ENCODE measurements at places on chromosomes 4 and X. TPM values are rescaled to one million over a fixed set of nuclear protein-coding genes. Genes with fewer than 3 reads are reported as not detected.

DNA sequence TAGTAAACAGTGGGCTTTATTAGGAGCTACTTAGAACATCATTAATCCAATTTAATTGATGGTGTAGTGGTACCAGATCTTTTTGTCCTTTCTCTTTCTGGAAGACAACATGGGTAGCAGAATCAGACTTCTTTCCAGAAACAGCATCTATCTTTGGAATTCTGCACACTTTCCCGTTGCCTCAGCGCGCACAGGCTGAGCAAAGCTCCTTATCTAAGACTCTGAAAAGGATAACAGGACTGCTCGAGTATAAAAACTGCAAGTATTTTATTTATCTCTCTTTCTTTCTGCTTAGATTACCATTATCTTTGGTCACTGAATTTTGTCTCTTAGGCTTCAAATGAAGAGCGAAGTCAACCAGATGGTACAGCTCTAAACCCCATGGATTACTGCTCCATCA lies 191.7 kb downstream of the DHX15 start:
- DNase-seq, result no peak

DNA sequence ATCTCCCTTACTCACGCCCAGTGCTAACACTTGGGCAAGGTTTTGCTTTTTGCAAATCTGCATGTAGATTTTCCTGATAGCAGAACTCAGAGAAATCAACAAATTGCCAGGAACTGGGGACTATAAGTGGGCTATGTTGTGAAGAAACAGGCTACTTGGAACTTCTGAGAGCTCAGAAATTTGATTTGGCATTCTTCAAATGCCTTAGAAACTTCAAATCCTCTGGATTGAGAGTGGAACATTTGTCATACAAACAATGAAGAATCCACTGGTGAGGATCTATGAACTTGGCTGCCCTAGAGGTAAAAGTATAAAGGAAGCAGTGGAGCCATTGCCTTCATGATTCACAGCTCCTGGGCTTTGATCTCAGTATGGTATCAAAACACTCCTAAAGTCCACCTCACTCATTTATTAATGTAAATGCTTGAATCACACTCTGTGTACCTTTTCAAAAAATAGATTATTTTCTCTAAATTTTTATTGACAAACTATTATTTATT lies 126.0 kb downstream of the GLRA3 start:
- no peak for DNase-seq

The HTRA3 gene
- 7.9 TPM for polyA plus RNA-seq

The NEXMIF gene
- polyA plus RNA-seq, result 3.3 TPM

The NLGN4X gene
- 13.7 TPM for polyA plus RNA-seq

The DCAF12L2 gene
- polyA plus RNA-seq, result 2.2 TPM

GRCh38 chrX:38236901-38237615 lies 16.4 kb upstream of the SRPX start:
- DNase-seq, result no peak

The HSFX2 gene
- 0.54 TPM for polyA plus RNA-seq

- peak; percentile 64 for DNase-seq
Measured at GRCh38 chr4:10461091-10461849, 4.0 kb upstream of the ZNF518B start.

DNA sequence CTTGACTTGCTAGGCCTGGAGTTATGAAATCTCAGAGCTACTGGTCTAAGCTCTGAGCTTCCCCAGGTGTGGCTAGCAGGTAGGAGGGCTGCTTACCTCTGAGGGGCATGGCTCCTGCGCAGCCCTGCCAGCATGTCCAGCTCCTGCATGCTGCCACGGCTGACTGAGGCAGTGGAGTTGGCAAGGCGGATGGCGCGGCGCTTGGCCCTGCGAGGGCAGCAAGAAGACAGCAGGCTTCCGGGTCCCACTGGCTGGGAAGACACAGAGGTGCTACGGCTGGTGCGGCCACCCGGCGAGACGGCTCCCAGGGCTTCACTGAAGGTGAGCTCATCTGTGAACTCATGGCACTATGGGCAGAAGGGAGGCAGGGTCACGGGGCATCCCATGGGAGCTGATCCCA lies 5.7 kb downstream of the KCND1 start:
- no peak for DNase-seq

DNA sequence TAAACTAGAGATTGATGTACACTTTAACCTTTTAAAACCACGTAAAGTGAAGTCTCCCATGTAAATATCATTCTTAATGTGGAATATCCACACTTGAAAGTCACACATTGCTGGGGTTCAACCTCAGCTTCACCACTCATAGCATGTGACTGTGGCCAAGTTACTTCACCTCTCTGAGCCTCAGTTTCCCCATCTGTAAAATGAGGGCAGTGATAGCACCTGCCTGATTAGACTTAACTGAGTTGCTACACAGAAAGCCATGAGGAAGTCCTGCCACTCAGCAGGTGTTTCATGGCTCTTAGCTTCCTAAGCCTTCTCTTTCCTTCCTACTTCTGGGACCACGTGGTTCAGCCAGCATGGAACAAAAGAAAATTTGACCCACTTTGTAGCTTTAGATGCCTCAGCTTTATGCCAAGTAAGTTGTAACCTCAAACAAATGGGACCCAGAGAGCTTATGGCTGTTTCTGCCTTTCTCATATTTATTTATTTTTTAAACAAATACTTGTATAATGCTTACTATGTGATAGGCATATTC lies 277.3 kb upstream of the KLF3 start:
- no peak for DNase-seq

- DNase-seq, result no peak
Measured at GRCh38 chr4:137768196-137768595, 235.9 kb upstream of the PCDH18 start.

The SHROOM4 gene
- 16.3 TPM for polyA plus RNA-seq

GRCh38 chr4:15703439-15703838 lies 574 bp downstream of the BST1 start:
- no peak for DNase-seq

DNA sequence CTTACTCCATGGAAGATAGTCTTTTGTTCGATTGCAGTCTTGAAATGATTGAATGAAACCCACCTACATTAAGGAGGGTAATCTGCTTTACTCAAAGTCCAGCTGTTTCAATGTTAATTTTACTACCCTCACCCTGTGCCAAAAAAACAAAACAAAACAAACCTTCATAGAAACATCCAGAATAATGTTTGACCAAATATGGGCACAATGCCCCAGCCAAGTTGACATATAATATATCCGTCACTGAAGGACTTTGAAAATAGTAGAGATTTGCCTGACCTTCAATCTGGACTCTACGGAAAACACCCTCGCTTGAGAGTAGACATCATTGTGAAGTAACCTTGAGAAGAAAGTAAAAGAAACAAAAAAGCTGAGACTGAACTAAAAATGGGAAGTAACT lies 550.5 kb upstream of the SMIM31 start:
- no peak for DNase-seq

GRCh38 chr4:3879681-3880614 lies 113.8 kb downstream of the ADRA2C start:
- DNase-seq, result no peak

DNA sequence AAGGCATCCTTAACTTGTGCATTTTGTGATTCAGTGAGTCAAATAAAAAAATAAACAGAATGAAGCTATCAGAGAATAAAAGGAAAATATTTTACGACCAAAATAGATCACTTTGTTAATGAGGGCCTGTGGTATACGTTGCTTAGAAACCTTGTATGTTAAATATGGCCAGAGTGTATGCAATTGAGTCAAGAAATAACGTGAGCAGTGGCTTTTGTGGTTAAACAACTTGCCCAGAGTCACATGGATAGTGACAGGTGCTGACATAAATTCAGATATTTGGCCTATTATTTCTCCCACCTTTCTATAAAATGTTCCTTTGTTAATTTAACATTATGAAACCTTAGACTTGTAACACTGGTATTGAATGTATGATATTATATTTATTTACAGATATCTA lies 393.4 kb downstream of the PABPC4L start:
- DNase-seq, result no peak

The NR3C2 gene
- polyA plus RNA-seq, result 17.6 TPM

DNA sequence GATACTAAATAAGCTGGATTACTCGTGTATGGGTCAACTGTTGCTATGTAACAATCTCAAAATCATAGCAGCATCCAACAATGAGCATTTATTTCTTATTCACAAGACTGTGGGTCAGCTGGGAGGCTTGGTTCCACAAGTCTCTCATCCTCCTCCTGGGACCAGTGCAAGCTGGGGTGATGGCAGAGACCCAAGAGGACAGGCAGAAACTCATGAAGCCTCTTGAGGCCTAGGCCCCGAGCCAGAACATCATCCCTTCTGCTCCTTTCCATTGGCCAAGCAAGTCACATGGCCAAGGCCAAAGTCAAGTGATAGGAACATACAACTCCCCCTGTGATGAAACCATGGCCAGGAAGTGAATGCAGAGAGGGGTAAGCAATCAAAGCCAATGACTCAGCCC lies 422.1 kb downstream of the BCOR start:
- DNase-seq, result no peak

- no peak for DNase-seq
Measured at GRCh38 chr4:82851885-82852750, 38.8 kb downstream of the SEC31A start.

DNA sequence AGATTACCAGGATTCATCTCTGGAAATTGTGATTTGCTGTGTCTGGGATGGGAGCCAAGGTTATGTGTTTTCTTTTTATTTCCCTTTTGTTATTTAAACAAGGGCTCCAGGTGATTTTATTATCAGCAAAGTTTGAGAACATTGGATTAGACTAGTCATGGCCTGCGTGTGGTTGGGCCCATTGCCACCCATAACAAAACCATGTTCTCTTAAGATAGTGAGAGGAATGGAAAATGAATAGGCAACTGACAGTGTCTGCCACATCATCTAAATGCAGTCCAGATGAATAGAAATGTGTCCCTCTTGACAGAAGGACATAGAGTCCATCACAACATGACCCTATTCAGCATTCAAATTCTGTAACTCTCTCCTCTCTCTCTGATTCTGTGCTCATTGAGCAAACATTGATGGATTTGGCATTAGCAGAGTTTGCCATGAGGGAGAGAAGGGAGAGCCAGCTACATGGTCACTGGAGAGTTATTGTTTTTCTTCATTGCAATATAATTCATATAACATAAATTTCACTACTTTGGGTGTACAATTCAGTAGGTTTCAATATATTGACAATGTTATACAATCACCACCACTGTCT lies 11.7 kb downstream of the XK start:
- no peak for DNase-seq

GRCh38 chr4:69096810-69097209 lies 536 bp downstream of the UGT2B7 start:
- DNase-seq, result no peak

The PFKFB1 gene
- 0.38 TPM for polyA plus RNA-seq

DNA sequence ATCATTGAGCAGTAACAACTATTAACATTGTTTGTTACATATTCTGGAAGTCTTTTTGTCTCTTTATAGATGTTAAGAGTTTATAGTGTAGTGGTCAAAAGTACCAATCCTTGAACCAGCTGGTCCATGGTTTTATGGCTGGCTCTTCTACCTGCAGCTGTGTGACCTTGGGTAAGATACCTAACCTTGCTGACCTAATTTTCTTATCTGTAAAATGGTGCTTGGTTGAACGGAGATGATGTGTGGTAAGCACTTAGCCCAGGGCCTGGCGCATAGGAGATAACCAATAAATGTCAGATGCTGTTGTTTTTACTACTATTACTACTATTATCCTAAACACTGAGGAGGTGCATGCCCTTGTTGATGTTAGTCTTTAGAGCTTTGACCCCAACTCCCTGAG lies 116.6 kb downstream of the TMEM164 start:
- DNase-seq, result no peak

DNA sequence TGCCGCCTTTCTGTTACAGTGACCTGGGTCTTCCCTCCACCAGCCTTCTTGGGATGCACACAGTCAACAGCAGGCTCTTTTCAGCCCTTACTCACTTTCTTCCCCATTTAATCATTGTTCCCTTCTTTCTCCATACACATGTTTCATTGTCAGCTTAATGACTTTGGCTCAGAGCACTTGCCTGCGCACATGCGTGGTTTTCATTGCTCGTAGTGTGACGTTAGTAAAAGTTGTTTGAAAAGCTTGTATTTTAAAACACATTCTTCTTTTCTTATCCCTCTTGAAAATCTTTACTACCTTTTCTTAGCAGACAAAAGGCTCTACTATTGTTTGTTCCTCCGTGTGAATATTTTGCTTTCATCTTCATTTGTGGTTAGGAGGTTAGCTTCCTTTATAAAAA lies 19.7 kb upstream of the SCOC start:
- no peak for DNase-seq

- no peak for DNase-seq
Measured at GRCh38 chr4:2449511-2450392, 19.2 kb upstream of the RNF4 start.

DNA sequence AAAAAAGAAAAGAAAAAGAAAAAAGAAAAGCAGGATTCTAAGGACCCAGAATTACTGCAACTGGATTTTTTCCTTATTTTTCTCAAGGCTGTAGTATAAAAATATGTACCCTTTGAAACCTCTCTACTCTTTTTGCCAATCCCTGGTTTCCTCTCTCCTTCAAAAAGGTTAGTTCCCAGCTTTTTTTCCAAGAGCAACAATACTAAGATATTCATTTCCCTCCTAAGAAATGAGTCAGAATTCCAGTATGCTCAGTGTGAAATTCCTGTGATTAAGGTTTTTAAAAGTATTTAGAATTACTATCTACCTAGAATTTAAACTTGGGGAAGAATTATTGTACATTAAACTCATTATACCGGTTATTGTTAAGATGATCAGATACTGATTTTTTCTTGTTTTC lies 22.0 kb downstream of the SMIM14 start:
- DNase-seq, result no peak

DNA sequence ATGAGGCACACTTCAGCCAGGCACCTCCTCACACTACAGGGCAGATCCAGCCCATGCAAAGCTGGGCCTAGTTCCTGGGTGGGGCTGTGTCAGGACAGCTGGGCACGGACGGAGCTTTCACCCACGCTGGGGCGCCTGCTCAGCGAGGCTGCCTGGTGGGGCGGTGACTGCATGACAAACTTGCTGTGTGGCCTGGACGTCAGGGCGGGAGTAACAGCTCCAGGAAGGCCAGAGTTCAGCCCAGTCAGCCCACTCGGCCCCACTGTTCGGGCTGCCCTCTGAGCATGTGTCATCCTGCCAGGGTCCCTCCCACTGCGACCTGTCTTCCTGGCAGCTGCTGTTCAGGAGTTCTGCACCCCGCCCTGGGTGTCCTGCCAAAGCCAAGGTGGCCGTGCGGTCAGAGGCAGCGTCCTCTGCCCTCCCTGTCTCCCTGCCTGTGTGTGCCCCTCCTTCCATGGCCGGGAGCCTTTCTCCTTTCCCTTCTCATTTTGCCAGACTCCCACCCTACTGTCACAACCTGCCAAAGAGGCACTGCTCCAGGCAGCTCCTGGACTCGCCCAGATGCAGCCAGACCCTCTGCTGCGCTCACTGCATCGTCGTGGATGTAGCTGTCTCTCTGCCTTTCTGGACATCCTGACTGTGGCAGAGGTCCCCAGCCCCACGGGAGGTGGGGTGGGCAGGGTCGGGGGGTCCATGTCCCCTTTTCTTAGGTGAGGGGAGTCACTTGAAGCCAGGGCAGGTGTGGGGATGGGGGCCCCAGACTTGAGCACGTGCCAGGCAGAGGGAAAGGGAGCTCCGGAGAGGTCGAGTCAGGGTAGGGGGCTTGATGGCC lies 33.0 kb upstream of the KIAA0232 start:
- no peak for DNase-seq

Measured in right renal cortex interstitium (tissue), 3 donors.